ENCODE measurements at places on chromosomes 16 and 17.

DNA sequence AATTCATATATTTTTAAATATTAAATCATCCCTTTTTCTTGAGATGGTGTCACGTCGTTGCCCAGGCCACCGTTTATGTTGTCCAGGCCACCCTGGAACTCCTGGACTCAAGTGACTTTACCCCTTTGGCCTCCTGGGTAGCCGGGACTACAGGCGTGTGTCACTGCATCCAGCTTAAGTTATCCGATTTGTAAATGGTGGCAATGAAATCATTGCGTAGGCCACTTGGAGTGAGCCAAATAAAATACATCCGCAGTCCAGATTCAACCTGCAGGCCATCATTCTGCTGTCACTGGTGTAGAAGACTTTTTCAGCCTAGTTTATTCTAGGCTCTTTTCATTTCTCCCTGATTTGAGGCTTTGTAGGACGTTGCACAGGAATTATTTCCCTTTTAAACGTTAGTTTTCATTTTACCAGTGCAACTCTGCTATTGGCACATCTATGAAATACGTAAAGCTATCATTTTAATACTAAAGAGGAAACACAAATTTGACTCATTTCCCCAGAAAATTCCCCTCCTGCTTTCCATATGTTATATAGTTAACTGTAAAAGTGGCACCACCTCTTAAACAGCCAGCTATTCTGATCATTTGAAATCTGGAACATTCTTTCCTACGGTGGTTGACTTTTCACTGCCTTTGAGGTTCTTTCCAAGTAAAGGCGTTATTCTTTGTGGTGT is 449.8 kb downstream of the MAF start:
- no peak for DNase-seq

DNA sequence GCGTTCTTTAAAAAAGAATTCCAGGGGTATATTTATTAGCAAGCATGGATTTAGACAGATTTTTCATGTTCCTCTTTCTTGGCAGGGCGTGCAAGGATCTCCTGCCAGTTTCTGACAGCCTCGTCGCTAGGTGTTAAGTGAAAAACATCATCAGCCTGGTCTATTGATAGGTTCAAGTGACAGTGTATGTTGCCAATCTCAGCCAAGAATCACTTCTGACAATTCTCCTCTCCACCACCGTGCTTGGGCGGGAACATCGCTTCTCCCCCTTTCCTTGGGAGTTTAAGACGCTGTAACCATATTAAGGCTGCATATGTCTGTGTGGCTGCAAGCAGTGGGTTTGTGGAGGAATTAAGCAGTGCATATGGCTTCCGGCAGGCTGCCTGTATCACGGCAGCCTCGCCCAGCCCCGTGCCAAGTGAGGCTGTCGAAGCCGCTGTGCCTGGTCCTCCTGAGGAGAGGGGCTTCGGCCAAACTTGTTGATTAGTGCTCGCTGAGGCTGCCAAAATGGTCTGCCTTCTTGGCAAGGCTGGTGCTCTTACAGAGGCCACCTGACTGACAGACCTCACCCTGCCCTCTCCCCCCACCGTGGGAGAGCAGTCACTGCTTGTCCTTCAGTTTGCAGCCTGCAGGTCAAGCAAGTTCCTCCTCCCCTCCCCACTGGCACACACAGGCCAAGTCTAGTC is 132.2 kb upstream of the MPHOSPH6 start:
- no peak for DNase-seq

DNA sequence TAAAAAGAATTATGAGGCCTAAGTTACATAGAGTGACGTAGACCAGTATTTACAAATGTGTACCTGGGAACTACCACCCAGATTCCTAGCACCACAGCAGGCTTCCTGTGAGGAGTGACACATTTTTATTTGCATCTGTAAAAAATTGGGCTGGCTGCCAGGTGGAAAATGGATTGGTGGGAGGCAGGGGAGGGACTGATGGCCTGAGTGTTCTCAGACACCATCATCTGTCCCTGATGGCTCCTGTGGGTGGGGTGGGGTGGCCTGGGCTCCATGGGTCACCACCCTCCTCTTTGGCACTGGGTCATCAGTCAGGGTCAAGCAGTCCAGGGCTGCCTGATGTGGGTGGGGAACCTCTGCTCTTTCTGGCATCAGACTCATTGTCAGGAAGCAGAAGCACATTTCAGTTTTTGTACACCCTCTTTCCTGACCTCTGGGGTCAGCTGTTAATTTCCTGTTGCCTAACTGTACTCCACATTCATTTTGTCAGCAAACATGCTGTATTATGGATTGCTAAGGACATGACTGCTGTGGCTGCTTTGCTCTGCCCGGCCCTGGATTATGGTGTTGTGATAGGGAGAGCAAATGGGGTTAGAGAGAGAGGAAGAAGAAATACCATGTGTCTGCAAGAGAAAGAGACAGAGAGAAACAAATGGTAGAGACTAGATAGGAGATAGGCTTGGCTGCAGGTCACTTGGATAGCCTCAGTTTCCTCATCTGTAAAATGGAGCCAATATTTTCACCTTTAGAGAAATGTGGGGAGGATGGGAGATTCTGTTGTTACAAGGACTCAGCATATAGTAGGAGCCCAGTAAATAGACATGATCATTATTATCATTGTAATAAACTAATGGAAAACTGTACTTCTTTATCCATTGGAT is 11.6 kb upstream of the MFAP4 start:
- no peak for DNase-seq

- no peak for DNase-seq
Observed at GRCh38 chr16:72536723-72537435, 364.9 kb upstream of the PMFBP1 start.

DNA sequence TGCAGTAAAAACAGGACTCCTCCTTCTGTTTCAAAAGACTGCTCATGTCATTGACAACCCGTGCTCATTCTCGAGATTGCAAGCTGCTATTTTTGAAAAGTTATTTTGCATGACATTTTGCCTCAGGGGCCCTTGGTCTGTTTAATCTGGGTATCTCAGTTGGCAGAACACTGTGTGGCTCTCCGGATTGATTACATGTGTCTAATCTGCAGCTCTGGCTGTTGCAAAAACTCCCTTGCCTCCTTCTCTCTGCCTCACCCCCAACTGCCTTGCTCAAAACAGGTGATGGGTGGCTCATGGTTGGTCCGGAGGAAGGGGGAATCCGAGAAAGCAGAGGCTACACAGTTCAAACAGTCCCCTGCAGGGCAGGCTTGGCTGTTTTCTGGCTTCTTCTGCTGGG is 25.3 kb downstream of the GINS3 start:
- DNase-seq, result no peak

DNA sequence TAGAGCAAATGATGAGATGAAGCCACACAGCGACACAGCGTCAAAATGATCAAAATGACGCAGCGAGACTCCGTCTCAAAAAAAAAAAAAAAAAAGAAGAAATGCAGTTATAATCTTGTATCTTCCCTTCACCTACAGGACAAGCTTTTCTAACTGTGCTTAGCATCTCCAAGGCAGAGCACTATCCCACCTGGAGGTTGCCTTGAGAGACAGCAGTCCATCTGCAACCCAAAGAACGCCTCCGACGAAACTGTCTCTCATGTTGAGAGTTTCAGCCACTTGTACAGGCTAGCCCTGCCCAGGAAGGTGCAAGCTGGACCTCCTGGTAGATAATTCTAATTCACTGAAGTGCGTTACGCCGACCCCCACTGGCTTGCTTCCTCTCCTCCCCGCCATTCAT is 46.7 kb upstream of the GCSH start:
- DNase-seq, result no peak

DNA sequence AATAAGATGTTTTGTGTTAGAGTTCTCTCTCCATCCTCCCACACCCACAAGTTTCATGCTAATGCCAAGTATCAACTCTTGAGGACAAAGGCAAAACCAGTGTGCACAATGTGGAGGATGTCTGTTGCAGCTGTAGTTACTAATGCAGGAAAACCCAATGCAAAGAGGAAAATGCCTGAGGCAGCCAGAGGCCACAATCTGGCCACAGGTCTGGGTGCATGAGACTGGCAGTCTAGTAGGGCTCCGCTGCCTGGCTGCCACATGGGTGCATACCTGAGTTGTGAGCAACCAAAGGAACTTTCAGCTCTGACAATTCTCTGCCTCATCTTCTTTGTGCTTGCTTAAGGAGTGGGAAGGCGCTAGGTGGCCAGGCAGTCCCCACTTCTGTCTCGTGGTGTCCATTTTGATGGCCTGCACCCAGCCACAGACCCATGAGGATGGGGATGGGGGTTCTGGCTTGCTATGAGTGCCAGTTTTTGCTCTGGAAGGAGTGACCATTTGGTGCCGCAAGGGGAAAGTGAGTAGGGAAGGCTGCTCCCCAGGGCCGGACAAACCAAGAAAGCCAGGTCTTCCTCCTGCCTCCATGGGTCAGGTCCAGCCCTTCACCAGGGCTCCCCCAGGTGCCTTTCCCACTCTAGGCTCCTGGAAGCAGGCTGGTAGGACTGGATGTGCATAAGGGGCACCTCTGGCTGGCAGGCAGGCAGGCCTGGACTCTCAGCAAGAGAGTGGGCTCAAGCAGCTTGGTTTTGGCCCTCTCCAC is 4.2 kb upstream of the GFOD2 start:
- DNase-seq, result no peak

- no peak for DNase-seq
Observed at GRCh38 chr17:78745407-78746088, 36.5 kb downstream of the CYTH1 start.

DNA sequence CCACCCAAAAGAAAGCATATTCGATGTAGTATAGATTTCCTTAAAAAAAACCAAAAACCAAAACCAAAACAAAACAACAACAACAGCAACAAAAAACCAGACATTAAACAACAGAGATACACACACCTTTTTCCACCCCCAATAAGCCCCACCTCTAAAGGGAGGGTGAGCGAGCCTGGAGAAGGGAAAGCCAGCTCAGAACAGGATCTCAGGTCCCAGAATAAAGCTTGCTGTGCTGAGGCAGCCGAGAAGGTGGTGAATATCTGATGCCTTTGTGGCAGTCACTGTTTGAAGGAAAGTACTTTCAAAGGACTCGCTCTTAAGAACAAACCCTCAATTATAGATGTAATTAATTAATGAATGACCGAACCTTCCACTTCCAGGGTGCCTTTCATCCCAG is 470 bp downstream of the KRT23 start:
- no peak for DNase-seq

GRCh38 chr17:32265192-32265923 is at the start of gene RHBDL3:
Gene RHBDL3, plus strand, starts transcription at chr17:32265832. Its CDS starts 358 bp downstream, at chr17:32266190.
- no peak for DNase-seq

DNA sequence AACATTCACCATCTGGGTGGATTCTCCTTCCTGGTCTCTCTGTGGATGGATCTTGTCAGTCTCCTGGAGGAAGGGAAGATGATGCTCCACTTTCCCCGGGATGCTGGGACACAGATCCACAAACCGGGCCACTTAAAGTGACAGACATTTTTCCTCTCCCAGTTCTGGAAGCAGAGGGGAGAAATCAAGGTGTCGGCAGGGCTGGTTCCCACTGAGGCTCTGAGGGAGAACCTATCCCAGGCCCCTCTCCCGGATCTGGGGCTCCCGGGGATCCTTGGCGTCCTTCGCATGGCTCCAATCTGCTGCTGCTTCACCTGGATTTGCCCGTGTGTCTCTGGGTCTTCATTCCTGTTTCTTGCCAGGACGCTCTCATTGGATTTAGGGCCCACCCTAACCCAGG is 263.1 kb upstream of the TNRC6C start:
- DNase-seq, result no peak

- no peak for DNase-seq
Observed at GRCh38 chr17:50047083-50047482, 8.8 kb upstream of the ITGA3 start.

DNA sequence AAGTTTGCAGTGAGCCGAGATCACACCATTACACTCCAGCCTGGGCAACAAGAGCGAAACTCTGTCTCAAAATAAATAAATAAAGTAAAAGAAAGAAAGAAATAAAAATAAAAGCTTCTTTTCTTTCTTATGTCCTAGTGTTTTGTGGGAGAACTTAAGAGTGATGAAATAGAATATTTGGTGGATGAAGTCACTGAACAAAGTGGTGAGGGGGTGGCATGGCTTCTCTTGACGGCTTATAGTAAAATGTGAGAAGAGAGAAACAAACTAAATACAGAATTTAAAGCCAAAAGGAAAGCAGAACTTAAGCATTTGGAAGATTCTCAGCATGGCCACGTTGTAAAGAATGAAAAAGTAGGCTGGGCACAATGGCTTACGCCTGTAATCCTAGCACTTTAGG is 15.3 kb downstream of the SGF29 start:
- DNase-seq, result no peak

Data from stimulated activated effector memory CD8-positive, alpha-beta T cell treated with anti-CD3 and anti-CD28 coated beads, Interleukin-12 subunit alpha, Interleukin-12 subunit beta, amount 100 ng/mL, for 72 hours (primary cell).